ENCODE measurements at places on chromosomes 7 and 10. TPM values are rescaled to one million over a fixed set of nuclear protein-coding genes. Genes with fewer than 3 reads are reported as not detected.
A peak's percentile ranks its signal among the peaks of the same experiment; 100 is the strongest.

GRCh38 chr7:91420606-91421005 is 156.4 kb downstream of the FZD1 start:
- no peak for DNase-seq

DNA sequence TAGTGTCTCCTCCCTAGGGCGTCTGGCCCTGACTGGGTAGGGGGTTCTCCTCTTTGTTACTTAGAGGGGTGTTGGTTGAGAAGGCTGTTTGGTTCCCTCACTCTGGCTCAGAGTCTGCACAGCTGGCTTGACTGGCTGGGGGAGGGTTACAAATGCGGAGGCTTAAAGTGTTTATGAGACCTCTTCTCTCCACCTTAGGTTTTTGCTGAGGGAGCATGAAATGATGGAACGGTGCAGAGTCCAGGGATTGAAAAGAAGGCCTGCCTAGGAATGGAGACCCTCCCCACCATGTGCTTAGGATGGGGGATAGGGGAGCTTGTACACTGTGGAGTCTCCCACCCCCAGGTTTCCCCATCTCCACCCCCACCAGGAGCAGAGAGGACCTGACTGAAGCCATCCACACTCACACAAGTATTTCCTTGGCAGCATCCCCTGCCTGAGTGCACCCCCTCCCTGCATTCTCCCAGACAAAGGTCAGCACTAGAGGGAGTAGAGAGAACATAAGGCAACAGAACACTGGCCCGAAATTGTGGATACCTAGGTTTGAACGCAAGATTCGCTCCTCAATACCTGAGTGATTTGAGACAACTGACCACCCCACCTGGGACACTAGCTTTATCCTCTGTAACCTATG is 1.7 kb upstream of the LDB1 start:
- DNase-seq = peak; percentile 69

EN2 gene
- not detected for total RNA-seq

GDI2 gene
- total RNA-seq = 396 TPM

GRCh38 chr7:116441534-116441933 is 58.0 kb upstream of the CAV2 start:
- DNase-seq = peak; percentile 46

DNA sequence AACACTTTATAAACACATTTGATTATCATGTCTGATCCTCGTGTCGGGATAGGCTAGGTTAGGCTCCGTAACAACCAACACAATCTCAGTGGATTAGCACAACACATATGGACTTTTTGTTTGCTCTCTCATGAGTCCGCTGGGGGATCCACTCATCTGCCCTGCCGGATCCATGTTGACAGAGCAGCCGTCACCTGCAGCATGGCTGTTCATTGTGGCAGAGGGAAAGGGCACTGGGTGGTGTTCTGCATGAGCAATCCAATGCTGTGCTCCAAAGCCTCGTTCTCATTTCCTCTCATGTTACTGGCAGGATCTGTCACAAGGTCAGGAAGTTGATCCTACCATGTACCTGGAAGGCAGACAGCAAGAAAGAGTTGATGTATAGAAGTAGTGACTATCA is 62.5 kb upstream of the RAPGEF5 start:
- no peak for DNase-seq

DNA sequence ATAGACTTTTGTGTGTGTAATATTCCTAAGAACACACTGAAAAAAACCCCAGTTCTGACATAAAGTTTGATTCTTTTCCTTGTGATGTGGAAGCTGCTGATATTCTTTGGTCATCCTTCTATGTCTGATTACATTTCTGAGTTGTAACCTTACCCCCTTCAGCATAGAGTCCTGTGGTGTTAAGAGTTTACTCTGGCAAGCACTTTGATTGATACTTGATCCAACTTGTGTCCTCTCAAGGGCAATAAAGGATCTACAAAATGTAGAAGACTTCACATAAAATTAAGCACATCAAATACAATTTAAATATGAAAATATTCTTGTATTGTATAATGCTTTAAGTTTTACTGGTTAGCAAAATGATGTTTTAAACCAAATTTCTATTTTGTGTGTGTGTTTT is 221.7 kb upstream of the DKK1 start:
- DNase-seq = no peak

DNA sequence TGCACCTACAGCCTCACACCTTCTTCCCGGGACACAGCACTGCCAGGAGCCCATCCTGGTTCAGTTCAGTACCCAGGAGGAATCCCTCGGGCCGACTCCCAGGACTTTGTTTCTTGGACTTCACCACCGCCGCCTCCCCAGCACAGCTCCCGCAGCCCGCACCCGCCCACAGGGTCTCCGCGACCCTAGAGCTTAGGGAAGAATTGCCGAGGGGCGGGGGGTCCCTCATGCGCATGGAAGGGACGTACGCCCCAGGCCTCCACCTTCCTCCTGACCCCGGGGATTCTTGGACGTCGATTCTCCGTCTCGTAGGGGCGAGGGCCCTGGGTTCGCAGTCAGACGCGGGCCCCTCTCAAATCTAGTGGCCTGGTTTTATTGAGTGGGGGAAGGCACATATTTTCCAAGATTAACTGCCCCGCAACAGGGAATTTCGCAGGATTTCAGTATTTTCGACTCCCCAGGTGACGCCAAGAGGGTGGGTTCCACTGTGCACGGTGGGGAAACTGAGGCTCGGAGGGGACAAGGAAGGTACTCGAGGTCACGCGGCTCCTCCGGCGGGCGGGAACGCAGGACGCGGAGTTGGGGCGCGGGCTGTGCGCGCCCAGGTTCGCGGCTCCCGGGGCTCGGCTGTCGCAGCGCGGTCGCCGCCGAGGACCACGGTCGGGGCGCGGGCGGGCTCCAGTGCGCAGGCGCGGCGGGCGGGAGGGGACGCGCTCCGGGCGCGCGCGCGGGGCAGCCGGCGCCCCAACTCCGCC is at the start of gene ADCY1:
Gene ADCY1 (plus strand): TSS at position 708 of the 755 bp plus-strand sequence. CDS start 176 bp downstream, outside the sequence.
- DNase-seq = no peak

DNA sequence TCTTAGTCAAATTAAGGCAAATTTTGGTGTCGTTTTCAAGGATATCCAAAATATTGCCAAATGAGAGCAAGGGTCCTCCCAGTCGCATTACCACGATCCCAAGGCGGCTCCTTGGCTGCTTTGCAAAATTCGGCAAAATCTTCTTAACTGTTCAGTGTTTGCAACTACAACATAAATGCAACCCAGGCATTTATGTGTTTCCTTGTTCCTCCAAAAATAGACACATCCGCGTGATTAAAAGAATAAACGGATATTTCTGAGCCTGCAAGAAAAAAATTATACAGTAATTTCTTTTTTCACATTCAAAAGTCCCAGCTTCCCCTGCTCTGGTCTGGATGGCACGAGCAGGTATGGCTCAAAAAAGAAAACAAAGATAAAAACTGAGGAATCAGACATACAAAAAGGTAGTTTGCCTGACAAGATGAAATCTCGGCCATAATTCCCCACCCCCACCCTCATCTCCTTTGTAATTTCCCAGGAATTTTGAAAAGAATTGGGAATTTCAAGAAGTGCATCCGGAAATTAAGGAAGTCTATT is 6.0 kb downstream of the SKIDA1 start:
- no peak for DNase-seq

SORCS1 gene
- not detected for total RNA-seq

DNA sequence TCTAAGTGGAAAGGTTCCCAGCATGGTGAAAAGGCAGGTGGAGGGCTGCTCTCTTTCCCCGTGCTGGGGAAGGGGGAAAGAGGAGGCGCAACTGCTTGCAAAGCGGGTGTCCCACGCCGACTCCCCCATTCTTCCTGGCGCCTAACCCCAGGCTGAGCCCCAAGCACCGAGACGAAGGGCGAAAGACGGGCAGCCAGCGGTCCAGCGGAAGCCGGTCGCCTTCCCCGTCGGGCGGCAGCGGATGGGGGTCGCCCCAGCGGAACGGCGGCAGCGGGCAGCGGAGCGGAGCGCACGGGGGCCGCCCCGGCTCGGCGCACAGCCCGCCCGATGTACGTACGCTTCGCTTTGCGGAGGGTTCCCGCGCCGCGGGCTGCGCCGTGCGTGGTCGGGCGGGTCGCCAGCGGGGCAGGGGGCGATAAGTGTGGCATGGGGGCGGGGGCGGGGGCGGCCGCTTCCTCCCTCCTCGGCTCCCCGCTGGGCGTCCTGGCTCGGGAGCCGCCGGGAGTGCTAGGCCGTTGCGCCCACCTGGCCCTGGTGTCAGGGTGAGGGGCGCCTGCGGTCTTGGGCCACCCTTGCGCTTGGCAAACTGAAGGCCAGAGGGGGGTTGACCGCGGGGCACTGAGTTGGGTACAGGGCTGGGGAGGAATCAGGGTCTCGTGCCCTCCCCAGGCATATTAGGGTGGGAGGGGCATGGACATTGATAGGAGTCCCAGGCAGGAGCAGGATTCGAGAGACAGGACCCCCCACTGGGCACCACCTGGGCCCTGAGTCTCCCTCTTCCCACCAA is 35.2 kb upstream of the HSPB1 start:
- no peak for DNase-seq

DNA sequence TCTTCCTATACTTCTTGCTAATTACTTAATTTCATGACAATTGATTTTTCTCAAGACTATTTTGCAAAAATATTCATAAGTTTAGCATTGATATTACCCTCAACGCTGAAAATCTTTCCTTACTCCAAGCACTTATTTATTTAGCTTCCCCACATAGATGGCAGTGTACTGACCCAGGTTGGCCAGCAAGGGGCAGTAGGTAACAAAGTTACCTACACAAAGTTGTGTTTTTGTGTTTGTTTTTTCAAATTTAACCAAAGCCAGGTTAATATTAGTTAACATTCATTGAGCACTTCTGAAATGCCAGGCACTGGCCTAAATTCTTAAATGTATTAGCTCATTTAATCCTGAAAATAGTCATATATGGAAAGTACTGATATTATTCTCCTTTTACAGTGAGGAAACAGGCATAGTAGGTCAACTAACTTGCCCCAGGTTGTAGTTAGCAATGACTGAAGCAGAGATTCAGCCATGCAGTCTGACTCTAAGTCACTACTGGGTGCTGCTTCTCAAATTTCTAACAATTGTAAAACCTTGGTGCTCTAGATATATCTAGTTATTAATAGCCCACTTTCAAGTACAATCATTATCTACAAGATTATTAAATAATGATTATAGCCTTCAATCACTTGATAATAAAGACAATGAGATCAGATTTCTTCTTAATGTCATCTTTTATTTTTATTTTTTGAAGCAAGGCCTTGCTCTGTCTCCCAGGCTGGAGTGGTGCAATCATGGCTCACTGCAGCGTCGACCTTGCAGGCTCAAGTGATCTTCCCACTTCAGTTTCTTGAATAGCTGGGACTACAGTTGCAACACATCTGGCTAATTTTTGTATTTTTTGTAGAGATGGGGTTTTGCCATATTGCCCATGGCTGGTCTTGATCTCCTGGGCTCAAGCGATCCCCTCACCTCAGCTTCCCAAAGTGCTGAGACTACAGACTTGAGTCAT is 5.8 kb upstream of the GGCT start:
- peak; percentile 44 for DNase-seq

SUN3 gene
- not detected for total RNA-seq

CPN1 gene
- total RNA-seq = not detected

- DNase-seq = no peak
These were observed 265.0 kb downstream of the CAMK1D start for GRCh38 chr10:12614177-12614995.

- no peak for DNase-seq
These were observed 19.0 kb upstream of the CAPZA2 start for GRCh38 chr7:116843378-116843777.

GPR146 gene
- 0.83 TPM for total RNA-seq

KNDC1 gene
- total RNA-seq = 0.56 TPM

DNA sequence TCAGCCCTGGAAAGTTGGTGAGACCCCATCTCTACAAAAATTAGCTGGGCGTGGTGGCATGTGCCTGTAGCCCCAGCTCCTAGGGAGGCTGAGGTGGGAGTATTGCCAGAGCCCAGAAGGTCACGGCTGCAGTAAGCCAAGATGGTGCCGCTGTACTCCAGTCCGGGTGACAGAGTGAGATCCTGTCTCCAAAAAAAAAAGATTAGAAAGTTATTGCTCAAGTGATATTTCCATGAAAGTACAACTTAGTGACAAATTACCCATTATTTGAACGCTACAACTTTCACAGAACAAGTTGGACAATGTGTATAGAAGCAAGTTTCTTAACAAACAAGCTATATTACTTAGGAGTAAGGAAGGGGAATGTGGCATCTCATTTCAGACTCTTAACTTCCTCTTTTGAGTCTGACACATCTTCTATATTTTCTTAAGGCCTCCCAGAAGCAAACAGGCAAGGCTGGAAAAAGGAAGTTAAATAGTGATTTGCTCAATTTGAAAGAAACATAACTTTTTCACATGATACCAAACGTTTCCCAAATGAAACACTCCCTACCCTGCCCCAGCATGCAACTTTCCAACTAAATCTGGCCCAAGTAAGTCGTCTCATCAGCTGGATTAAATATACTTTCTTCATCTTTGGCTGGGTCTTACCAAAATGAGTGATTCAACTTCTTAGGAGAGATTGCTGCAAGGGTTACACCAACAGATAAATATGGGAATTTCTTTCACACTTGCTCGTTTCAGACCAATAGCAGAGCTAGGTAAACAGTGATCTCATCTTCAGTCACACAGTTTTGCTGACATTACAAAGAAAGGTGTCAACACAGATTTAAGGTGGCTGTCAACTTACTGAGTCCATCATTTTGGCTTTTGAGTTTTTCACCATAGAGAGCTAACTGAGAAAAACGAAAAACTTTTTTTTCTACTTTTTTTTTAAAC is 66.3 kb upstream of the KLF6 start:
- DNase-seq = peak; percentile 85

MOGAT3 gene
- total RNA-seq = not detected

DNA sequence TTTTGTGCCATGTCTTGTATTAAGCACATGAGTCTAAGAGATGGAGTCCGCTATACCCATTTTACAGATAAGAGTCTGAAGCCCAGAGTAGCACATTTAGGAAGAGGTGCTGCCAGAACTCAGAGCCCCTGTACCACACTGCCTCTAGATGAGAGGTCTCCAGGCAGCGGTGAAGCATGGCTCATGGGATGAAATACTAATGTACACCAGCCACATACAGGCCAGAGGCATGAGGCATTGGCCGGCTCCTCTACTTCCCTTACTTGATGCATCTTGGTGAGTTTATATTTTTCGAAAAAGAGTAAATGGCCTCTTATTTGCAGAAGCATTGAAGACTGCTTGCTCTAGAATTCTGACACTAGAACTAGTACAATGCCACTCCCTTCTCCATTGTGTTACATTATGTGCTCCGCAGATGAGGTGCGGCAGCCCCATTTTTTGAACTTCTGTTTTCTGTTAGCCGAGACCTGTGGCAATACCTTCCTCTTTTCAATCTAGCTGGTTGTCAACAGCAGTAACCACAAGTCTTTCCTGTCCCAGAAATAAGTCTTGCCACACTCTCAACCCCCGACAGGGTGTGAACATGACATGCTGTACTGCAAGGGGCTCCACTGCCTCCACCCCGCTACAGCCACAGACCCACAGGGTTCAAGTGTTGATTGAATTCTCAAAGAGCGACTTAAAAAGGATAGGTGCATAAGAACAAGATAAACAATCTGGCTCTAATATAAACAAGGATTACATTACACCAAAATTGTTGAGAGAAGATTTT is 145.3 kb downstream of the CELF2 start:
- no peak for DNase-seq

GRCh38 chr7:155731380-155731779 is 80.9 kb downstream of the SHH start:
- no peak for DNase-seq

- no peak for DNase-seq
These were observed 1241.7 kb downstream of the TYW1 start for GRCh38 chr7:68238204-68238805.

IGF2BP3 gene
- total RNA-seq = 94.2 TPM

MMD2 gene
- not detected for total RNA-seq

GRCh38 chr7:288671-289101 is 1.3 kb upstream of the FOXL3 start:
- DNase-seq = no peak

Measured in IMR-90 (cell line).